NCI-H1417 (cell line): ENCODE measurements at places on chromosomes 11 and 22.

GRCh38 chr11:35491231-35491871 is 34.1 kb downstream of the PAMR1 start:
- DNase-seq, result no peak

- no peak for DNase-seq
These were observed 22.3 kb upstream of the MMP20 start for GRCh38 chr11:102647430-102647829.

- no peak for DNase-seq
These were observed 51.5 kb downstream of the IRAG1 start for GRCh38 chr11:10641912-10642697.

DNA sequence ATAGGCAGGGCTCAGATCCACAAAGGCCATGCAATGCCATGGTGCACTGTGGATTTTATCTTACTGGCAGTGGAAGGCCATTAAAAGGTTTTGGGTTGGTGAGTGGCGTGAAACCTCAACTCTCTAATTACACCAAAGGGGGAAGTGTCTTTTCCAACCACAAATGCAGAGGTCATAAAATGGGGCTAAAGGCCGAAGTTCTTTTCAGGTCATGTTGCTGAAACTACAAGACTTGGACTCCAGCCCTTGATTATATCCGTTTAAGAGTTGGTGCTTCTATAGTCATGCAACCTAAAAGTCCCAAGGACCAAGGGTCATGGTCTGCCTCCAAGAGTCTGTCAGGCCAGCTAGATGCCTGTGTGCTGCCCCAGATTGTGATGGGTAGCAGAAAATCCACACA is 434.3 kb downstream of the RAB38 start:
- no peak for DNase-seq

- DNase-seq, result peak; percentile 79
These were observed 37.6 kb upstream of the RIC3 start for GRCh38 chr11:8206251-8207079.

DNA sequence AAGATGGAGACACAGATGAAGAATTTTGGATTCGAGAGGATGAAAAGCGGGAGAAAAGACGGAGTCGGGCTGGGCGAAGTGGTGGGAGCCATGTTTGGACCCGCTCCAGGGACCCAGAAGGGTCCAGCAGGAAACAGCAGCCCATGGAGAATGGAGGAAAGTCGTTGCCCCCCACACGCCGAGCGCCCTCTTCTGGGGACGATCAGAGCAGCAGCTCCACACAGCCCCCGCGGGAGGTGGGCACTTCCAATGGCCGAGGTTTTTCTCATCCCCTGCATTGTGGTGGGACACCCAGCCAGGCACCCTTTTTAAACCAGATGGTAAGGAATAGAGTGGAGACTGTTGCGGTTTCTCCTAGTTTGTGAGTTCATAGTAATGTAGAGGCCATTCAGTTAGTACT is 22.8 kb upstream of the SLC25A18 start:
- DNase-seq, result no peak

- DNase-seq, result no peak
These were observed 59.6 kb upstream of the ADORA2A start for GRCh38 chr22:24367841-24368240.

- no peak for DNase-seq
These were observed 195.9 kb downstream of the SPON1 start for GRCh38 chr11:14158393-14158792.

- DNase-seq, result no peak
These were observed 12.1 kb downstream of the TAF1D start for GRCh38 chr11:93729129-93729616.

- no peak for DNase-seq
These were observed 536.0 kb downstream of the JRKL start for GRCh38 chr11:96925862-96926261.

DNA sequence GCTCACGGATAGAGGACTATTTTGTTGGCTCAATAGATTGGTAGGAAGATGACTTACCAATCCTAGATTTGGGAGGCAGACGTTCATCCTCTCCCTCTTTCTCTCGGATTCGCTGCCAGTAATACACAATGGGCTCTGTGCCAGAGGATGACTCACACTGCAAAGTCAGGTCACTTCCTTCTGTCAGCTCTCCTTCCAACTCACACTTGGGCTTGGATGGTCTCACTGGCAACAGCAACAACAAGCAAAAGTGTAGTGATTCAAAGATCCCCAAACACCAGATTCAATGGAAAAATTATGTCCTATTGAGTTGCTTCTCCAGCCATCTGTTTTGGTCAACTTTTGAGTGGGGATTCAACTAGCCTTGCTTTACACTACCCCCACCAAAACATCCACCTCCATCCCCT is 21.7 kb upstream of the HSPA8 start:
- DNase-seq, result peak; percentile 24

- DNase-seq, result no peak
These were observed 719.6 kb downstream of the BRD1 start for GRCh38 chr22:49107961-49108530.

DNA sequence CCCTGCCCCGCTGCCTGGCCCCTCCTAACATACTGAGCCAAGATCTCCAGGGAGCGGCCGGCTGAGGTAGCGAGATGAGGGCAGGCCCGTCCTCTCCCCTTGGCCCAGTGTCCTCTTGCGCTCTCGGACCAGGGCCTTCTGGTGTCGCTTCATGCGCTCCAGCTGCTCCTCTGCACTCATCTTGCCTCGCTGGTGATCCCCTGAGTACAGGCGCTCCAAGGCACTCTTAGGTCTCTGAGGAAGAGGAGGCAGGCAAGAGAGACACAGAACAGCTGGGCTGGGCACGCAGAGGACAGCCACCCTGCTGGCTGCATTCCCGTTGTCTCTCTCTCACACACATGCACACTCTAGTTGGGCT is 50.6 kb downstream of the C11orf58 start:
- no peak for DNase-seq

- no peak for DNase-seq
These were observed 97.4 kb downstream of the FDX1 start for GRCh38 chr11:110527146-110527545.

GRCh38 chr11:119298726-119299125 is 18.2 kb downstream of the MCAM start:
- DNase-seq, result no peak

DNA sequence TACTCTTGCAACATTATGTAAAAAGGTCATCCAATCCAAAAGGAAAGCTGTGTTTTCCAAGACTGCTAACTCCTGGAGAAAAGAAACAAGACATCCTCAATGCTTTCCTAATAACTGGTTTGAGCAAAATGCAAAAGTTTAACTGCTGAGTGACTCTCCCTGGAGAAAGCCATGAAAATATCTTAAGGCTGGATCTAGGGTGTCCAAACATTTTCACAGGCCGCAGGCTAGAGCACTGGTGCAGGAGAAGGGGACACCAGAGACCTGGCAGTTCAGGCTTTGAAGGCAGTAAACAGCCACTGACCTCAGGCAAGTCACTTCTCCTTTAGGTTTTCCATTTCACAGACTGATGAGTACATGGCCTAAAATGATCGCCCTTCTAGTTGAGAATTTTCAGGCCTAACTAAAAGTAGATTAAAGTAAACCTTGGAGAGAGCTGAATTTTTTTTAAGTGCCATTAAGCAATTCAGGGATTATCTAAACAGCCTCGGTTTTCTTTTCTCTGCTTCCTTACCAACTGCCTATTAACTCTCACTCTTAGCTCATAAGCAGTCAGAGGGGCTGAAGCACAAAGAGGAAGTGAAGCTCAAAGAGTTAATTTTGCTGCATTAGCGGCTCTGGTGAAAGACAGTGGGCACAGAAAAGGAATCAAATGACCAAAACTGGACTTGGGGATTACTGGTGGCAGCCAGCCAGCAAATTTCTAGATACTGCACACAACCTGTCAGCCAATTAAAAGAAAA is 2.3 kb downstream of the CHKA start:
- no peak for DNase-seq

GRCh38 chr11:123611698-123612097 is 42.7 kb downstream of the SCN3B start:
- no peak for DNase-seq

GRCh38 chr22:47168900-47169800 is 406.7 kb downstream of the TBC1D22A start:
- DNase-seq, result no peak

GRCh38 chr11:106925245-106925644 is 93.0 kb downstream of the GUCY1A2 start:
- DNase-seq, result no peak

DNA sequence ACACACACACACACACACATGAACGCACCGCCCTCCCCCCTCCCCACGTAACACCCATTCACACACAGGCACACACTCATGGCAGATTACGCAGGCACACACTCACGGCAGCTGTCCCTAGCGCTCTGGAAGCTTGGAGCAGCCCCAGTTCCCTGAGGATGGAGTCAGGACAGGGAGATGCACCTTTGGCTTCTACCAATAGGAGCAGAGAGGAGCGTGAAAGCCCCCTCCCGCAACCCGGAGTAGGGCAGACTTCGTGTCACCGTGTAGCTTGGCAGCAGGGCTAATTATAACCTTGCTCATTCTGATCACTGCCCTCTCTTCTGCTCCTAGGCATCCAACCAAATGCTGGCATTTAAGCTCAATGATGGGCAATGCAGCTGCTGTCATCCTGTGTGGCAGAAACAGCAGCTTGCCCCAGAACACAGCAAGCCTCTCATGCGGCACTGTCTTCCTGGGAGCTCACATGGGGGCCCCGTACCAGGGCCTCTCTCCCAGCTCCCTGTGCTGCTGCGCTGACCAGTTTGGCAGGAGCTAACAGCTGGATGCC is 31.9 kb downstream of the ANKK1 start:
- peak; percentile 95 for DNase-seq
